HCT116 (cell line): ENCODE measurements at places on chromosomes 5 and 9. TPM values are rescaled to one million over a fixed set of nuclear protein-coding genes. Genes with fewer than 3 reads are reported as not detected.

Gene TAS2R1
- not detected for total RNA-seq

DNA sequence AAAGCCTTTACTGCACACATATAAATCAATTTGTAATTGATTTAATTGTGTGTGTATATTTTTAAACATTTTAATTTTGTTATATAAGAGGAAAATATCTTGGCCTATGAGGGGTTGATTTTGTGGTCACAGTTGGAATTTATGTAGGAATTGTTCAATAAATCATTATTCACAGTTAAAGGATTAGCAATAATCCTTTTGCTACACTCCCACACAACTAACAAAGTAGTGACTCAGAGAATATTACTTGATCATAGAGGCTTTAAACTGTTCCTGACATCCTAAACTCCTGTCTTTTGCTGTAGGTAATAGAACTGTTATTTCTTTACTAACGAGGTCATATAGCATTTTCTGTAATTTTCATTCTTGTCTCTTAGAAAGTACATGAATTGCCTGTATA lies 95.5 kb downstream of the ZCCHC7 start:
- no peak overlapping the region for H3K27ac ChIP-seq
- no peak for DNase-seq
- H3K4me3 ChIP-seq, result no peak overlapping the region
- no peaks in the 10 kb centered on the region for H3K4me1 ChIP-seq
- no peaks in the 10 kb centered on the region for H3K27me3 ChIP-seq

Gene FSTL4
- total RNA-seq, result 0.37 TPM

GRCh38 chr9:134431095-134431494 lies 104.8 kb downstream of the RXRA start:
- no peak overlapping the region for H3K27ac ChIP-seq
- DNase-seq, result no peak
- peaks cover 6% of the 10 kb centered on the region for H3K4me1 ChIP-seq
- peaks cover 6% of the 10 kb centered on the region; the same call in 1 of the 2 replicates for H3K36me3 ChIP-seq

DNA sequence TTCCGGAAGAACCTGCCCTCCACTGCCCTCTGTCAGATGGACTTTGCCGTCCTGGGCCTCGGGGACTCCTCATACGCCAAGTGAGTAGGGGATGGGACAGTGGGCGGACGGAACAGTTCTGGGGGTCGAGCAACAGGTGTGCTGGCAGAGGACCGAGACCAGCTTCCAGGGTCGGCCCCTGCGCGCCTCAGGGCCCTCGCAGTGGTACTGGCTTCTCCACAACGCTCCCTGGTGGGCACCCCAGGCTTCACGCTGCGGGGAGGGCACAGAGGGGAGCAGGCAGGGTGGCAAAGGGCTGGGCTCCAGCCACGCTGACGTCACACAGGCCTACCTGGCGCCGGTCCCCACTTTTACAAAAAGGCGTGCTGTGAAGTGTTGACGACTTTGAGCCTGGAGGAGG lies 7.0 kb downstream of the NDOR1 start:
- DNase-seq, result no peak
- no peaks in the 10 kb centered on the region for H3K27me3 ChIP-seq
- H3K27ac ChIP-seq, result no peak overlapping the region
- H3K36me3 ChIP-seq, result no peaks in the 10 kb centered on the region

Gene ENHO
- total RNA-seq, result 6.1 TPM

- peaks cover 47% of the 10 kb centered on the region for H3K4me1 ChIP-seq
- H3K4me3 ChIP-seq, result peak overlapping the region; percentile 69
- peaks cover 8% of the 10 kb centered on the region for H3K36me3 ChIP-seq
- no peaks in the 10 kb centered on the region for H3K27me3 ChIP-seq
Observed at GRCh38 chr5:139294374-139295165, 1.0 kb downstream of the MATR3 start.

DNA sequence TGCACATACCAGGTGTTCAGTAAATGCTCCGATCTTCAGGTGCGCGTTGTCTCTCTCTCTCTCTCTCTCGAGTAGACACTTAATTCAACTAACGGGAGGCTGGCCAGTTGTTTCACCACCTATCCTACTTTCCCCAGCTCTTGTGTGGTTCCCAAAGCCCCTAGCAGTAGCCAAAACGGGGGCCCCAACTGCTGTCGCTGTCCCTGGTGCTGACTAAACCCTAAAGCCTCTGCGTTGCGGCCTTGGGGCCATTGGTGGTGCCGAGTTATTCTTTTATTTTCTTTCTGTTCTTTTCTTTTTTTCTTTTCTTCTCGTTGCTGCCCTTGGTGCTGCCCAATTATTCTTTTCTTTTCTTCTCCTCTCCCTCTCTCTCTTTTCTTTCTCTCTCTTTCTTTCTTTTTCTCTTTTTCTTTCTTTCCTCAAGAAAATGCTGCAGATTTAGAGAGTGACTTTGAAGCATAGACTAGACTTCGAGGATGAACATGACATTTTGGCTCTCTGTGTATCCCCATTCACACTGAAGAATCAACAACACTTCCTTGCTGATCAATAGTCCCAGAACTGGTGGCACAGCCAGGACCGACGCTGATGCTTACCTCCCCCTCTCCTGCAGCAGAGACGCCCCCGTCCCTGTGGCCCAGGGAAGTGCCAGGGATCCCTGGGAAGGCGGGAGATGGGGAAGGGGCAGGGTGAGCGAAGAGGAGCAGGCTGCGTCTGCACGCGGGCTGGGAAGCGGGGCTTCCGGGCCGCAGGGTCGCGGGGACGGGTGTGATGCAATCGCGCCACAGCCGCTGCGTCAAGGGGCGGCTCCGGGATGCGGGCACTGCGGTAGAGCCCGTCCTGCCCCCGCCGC lies at the start of gene FBLL1:
Gene FBLL1 (plus strand): TSS at position 785 of the 853 bp plus-strand sequence. CDS start 200 bp downstream, outside the sequence.
- no peak within 1 kb of the TSS for H3K27ac ChIP-seq
- H3K36me3 ChIP-seq, result no peaks in the 10 kb centered on the region
- no peaks in the 10 kb centered on the region for H3K27me3 ChIP-seq
- DNase-seq, result no peak

DNA sequence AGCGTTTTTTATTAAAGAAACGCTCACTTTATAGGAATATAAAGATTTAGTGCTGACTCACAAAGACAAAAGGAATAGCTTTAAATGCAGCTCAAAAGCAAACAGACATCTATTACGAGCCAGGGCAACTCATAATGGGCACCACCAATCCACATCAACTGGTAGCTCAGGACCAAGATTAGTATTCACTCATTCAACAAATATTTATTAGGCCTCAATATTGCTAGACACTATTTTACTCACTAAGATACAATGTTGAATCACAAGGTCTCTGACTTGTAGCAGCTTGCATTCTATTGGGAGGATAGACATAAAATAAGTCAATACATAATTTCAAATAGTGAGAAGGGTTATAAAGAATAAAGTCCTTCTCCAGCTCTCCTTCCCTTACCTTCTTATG lies 8.0 kb upstream of the MAN2A1 start:
- H3K27ac ChIP-seq, result no peak overlapping the region
- no peaks in the 10 kb centered on the region for H3K36me3 ChIP-seq
- no peaks in the 10 kb centered on the region for H3K4me1 ChIP-seq
- 0 out of 2 replicates have a peak, but pooled peaks cover 3% of the 10 kb centered on the region for H3K27me3 ChIP-seq
- no peak overlapping the region for H3K4me3 ChIP-seq

GRCh38 chr9:5437254-5438216 lies at the start of gene PLGRKT:
TSS of gene PLGRKT (minus strand) at chr9:5437925. CDS start at chr9:5431977, 5,948 bp downstream.
- DNase-seq, result peak; percentile 80
- H3K4me3 ChIP-seq, result peak within 1 kb of the TSS; percentile 70
- peaks cover 12% of the 10 kb centered on the region for H3K4me1 ChIP-seq
- peak within 1 kb of the TSS; percentile 72 for H3K27ac ChIP-seq
- no peaks in the 10 kb centered on the region for H3K27me3 ChIP-seq
